Stimulated activated CD4-positive, alpha-beta T cell treated with anti-CD3 and anti-CD28 coated beads, Interleukin-4, amount 100 ng/mL, for 4 hours (primary cell): ENCODE measurements at places on chromosomes 4 and X.

GRCh38 chr4:144948421-144948820, 149.6 kb downstream of the ANAPC10 start:
- no peak for DNase-seq

DNA sequence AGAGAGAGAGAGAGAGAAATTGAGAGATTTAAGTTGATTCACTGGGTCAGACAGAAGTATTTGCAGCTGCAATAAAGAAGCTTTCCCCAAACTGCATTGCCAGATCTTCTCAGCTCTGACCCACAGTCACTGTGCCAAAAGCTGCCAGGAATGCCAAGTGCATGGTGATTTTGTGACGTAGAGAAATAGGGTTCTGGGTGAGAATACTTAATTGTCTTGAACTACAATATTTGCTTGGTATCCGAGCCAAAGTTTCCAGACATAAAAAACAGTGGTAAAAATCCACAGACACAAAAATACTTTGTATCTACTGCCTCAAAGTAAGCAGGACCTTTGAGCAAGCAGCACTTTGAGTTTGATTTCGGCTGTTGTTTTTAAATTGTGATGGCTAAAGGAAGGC, 331.1 kb downstream of the GRID2 start:
- no peak for DNase-seq

DNA sequence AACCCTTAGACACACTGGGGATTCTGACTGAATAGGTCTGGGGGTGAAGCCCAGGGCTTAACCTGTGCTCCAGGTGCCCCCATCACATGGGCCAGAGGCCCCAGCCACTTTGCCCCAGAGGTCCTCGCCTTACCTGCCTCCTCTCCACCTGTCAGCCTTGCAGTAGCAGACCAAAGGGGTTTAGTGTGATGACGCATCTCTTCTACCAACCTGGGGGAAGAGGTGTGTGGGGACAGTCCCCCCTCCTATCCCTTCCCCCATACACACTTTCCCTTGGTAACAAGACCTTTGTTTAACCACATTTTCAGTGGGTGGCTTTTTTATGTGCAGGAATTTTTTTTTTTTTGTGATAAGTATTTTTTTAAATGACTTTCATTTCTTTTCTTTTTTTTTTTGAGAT, 6.3 kb downstream of the CLCN4 start:
- no peak for DNase-seq

DNA sequence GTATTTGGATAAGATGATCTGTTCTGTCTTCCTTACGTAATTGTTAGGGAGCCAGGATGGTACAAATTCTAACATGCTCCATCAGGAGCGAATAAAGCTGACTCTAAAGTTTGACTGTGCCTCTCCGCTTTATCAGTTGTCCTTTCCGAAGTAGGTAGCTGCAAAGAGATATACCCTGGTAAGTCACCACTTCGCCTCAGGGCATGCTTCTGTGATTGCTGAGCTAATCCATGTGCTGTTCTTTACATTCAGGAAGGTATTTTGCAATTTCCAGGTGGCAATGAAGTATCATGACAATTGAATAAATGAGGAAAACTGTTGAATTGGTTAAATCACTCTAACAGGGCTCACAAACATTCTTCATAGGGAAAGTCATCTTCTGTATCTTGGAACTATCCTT, 38.9 kb downstream of the KIT start:
- DNase-seq: no peak

- no peak for DNase-seq
Measured at GRCh38 chr4:152289941-152290340, 246.0 kb downstream of the FBXW7 start.

GRCh38 chr4:94640151-94640550, 117.6 kb upstream of the BMPR1B start:
- DNase-seq: no peak

DNA sequence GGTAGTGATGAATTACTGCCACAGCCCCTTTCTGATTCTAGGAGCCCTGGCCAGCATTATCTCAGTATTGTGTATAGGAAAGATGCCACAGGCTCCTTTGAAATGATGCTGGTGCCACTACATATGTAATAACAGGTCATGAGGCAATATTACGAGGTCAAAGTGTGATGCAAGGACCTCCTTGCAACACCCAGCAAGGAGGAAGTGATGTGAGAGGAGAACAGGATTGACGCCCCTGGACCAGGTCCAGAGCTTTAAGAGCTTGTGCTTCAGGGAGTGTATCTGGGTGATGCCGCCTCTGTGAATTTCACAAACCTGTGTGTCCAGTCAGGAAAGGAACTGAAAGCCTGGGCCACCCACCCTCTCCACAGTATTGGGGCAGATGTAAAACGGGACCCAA, 261.8 kb downstream of the MID1IP1 start:
- DNase-seq: no peak

GRCh38 chrX:78106651-78106986, 2.6 kb downstream of the PGK1 start:
- DNase-seq: no peak

DNA sequence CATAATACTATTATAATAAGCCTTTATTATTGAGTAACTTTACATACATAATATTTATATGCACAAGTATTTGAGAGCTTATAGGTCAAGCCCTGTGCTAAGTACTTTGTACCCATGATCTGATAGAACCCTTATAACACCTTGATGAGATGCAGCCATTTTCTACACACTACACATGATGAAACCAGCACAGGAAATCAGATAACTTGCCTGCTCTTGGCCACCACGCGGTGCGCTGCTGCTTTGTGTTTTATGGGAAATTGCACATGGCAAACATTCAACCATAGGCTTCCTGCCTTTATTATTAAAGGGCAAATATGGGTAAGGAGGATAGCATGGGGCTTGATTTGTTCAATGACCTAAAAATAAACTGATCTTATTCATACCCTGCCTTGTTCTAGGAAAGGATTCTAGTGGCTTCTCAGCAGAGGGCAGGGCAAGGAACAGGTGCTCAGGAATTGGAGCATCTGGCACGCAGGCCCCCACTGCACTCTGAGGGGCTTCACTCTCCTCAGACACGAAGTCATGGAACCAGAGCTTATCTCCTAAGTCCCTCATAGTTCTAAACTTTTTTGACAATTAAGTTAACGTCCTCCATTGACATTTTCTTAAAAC, 31.6 kb upstream of the NAP1L5 start:
- DNase-seq: no peak

DNA sequence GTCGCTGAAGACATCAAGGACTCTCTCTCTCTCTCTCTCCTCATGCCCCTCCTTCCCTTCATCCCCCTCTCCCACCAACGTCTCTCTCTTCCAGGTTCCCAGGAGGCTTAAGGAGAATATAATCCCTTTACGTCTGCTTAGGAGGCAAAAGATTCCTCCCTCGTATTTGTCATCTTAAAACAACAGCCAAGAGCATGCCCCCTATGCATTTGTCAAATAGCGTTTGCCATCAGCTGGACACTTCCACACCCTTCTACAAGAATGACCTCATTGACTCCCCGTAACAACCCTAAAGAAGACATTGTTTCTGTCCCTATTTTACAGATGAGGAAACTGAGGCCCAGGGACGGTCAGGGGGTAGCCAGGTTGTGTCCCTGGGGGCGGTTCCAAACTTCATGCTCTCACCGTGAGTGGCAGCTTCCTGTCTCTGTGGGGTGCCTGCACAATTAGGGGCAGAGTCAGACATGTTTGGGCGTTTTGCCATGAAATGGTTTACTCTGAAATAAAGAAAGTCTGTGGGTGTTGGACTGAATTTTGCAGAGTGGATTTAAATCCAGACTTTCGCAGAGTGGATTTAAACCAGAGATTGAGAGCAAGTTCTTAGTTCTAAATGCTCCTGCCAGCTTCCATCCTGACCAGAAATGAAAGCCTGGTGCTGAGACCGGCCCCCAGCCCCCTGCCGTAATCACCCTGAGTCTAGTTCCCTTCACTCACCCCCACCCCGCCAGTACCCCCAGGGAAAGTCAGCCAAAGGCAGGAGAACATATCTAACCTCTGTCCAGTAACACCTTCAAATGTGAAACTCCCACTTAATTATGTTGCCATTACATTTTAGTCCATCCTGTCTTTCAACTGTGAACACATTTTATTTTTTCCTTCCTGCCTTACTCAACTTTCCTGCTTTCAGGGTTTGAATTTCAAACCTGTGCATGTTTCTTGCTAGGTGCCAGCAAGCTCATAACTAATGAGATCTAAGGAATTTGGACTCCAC, 44.3 kb upstream of the TBL1X start:
- DNase-seq: no peak

GRCh38 chr4:75018811-75019479, 86.0 kb downstream of the PARM1 start:
- no peak for DNase-seq

GRCh38 chr4:15396157-15396800, 31.6 kb upstream of the C1QTNF7 start:
- DNase-seq: peak; percentile 36

DNA sequence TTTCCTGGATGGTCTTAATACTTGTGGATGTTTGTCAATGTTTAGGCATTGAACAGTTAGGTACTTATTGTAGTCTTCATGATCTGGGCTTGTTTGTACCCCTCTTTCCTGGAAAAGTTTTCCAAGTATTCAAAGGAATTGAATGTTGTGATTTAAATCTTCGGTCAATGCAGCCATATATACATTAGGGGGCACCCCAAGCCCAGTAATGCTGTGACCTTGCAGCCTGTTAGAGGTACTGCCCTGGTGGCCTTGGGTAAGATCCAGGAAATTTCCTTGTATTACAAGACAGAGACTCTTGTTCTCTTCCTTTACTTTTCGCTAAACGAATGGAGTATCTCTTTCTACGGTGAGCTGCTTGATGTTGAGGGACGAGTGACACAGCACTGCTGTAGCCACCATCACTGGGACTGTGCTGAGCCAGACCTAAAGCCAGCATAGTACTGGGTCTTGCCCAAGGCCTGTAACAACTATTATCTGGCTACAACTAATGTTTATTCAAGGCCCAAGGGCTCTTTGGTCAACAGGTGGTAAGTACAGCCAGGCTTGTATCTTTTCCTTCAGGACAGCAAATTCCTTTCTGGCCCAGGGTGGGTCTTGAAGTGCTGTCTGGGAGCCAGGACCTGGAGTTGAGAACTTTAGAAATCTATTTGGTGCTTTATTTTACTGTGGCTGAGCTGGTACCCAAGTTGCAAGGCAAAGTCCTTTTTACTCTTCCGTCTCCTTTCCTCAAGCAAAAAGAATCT, 118.3 kb upstream of the ATOH1 start:
- no peak for DNase-seq

DNA sequence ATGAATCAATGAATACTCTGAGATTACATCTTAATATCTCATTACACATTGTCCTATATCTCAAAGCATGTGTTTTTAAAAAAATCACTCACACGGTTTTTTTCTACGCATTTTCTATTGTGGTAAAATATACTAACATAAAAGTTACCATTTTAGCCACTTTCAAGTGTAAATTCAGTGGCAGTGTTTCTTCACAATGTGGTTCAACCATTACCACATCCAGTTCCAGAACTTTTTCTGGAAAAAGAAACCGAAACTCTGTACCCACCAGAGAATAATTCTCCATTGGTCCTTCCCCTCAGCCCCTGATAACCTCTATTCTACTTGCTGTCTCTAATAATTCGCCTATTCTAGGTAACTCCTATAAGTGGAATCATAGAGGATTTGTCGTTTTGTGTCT, 35.3 kb upstream of the ACSL1 start:
- DNase-seq: no peak

- no peak for DNase-seq
Measured at GRCh38 chr4:81577392-81577791, 105.7 kb upstream of the RASGEF1B start.

DNA sequence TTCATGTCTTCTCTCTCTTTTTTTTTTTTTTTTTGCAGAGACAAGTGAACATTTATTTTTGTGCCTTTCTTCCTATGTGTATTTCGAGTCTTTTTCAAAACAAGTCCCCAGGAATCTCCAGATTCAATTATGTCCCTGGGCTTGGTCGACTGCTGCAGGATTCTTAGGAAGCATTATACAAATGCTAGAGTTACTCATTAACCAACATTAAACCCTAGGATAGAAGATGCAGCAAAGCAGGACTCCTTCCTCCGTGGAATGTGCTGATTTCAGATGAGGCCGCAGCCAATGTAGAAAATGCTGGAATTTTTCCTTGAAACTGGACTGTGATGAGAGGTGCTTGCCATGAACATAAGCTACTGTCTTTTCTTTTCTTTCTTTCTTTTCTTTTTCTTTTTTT, 3.4 kb downstream of the ZNF81 start:
- DNase-seq: no peak

DNA sequence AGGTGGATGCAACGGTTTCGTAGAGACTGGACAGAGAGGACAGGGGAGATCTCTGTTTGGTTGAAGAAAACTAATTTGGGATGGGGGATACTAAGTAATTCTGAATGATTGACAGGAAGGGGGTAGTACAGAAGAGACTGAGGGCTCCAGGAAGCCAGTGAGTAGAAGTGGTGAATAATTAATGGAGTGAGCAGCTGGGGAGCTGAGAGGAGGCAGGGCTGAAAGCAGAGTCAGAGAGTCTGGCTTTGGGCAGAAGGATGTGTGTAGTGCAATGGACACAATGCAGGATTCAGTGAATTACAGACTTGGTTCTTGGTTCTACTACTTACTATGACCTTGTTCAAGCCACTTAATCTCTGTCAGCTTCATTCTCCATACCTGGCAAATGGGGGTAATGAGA, 161.7 kb downstream of the RBMX2 start:
- no peak for DNase-seq

GRCh38 chr4:46550471-46550870, 160.5 kb upstream of the GABRA2 start:
- DNase-seq: no peak

- DNase-seq: no peak
Measured at GRCh38 chrX:102978594-102978993, 41.5 kb downstream of the RAB40AL start.

DNA sequence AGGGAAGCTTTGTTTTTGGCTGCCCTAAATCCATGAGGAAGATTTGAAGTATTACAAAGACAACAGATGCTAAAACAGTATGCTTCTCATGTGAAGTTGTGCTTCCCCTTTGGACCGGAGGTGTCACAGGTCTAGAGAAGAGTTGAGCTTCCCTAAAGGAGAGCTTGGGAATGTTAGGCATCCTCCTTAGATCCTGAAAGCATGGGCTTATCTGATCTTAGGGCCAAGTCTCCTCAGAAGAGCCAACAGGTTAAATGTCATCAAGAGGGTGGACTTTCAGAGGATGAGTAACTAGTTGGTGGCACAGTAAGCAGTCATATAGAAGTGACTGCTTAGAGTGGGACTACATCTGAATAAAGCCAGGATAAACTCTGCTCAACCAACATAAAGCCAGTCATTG, 205.4 kb downstream of the RPA4 start:
- DNase-seq: no peak

DNA sequence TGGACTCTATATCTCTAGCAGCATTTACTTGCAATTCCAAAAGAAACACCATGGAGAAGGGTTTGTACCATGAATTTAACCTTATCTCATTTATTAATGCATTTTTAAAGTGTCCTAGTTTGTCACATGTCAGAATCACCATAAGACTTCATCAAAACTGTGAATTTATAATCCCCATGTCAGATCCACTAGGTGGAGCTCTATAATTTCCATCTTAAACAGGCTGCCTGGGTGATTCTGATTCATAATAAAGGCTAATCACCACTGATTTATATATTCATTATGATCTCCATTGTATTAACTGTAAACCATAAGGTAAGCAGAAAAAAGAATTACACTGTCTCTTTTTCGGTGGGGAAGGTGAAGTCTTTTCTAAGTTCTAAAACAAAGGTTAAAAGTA, 4.0 kb downstream of the TCEAL2 start:
- DNase-seq: no peak

GRCh38 chr4:110483516-110483915, 7.6 kb downstream of the ENPEP start:
- no peak for DNase-seq
